ENCODE measurements at places on chromosomes 6 and 20.

DNA sequence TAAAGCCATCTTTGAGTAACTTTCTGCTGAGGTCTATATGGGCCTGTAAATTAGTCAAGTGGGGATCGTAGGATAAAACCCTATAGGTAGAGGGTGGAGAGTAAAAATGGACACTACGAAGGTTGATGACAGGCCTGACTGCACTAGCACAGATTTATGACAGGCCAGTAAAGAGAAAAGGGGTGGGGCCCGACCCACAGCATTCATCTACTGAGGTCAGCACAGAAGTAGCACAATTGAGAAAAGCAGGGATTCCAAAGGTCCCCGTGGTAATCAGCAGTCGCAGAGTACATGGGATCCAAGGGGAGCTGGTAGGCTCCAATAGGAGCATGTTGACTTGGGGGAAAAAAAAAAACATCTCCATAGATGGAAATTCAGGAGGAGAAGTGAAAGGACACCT, 660.4 kb downstream of the TFAP2A start:
- DNase-seq: no peak

DNA sequence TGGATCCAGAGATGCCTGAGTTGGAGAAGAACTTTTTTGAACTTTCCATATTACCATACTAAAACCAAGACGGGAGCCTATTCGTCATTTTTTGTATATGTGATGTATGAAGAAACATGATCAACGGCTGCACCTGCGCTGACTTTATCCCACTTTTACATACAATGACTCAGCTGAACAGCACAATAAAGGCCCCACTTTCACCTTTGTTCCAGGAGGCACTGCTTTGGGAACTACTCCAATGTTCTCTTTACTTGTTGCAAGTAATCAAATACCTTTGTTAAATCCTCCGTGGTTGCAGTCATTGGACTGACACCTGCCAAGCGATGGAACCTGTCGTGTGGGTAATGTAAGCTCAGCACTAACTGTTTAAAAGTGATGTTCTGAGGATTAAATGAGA, 17.3 kb upstream of the BTN3A2 start:
- no peak for DNase-seq

GRCh38 chr6:71402096-71402495, 113.5 kb downstream of the OGFRL1 start:
- DNase-seq: no peak

DNA sequence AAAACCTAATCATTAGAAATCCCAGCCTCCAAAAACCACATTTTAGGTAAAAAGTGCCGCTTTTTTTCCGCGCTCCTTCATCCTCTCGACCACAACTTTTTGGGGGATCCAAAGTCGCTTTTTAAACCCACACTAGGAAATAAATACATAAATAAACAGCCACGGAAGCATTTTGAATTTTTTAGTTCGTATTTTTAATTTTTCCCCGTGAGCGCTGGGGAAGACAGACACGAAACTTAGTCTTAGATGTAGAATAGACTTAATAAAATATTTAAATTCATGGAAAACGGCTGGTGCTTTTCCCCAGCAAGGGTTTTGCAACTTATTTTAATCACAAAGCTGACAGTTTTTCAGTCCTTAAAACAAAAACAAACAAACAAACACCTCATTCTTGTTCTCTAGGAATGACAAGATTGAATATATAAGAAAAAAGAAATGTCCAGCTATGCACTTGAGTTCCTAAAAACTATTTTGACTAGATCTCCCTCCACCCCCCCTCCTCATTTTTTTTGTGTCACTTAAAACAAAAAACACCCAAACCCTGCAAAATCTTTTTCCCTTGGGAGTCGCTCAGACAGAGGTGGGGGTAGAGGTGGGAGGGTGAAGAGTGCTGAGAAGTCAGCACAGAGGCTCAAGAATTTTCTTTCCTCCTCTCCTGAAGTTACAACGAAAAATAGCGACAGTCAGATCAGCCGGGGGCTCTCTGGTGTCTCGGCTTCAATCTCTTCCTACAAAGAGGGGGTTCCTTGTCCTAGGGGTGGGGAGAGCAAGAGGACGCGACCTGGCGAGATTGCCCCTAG, 43.4 kb upstream of the SUPT3H start:
- DNase-seq: no peak

DNA sequence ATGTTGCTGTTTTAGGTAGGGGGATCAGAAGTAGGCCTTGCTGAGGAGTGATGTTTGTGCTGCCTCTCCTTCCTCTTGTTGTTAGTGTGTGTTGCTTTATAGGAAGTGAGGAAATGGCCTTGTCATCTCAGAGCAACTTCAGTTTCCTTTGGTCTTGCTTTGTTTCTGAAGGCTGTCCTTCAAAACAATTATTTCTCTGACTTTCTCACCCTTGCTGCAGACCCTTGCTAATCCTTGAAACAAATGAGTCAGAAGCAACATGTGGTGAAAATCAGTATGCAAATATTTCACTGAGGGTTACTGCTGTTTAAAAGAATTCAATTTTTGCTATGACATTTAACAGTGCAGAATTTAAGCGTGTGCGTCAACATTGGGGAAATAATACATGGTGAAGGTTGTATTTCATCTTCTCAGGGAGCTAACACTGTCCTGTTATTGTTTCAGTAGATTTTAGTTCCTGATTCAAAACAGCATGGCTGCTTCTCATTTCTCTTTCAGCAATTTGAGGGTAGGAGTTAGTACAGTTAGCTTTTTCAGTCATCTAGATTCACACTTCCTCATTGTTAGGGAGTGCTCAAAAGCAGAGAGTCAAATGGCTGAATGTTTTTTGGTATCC, 13.8 kb downstream of the RNF144B start:
- DNase-seq: no peak

DNA sequence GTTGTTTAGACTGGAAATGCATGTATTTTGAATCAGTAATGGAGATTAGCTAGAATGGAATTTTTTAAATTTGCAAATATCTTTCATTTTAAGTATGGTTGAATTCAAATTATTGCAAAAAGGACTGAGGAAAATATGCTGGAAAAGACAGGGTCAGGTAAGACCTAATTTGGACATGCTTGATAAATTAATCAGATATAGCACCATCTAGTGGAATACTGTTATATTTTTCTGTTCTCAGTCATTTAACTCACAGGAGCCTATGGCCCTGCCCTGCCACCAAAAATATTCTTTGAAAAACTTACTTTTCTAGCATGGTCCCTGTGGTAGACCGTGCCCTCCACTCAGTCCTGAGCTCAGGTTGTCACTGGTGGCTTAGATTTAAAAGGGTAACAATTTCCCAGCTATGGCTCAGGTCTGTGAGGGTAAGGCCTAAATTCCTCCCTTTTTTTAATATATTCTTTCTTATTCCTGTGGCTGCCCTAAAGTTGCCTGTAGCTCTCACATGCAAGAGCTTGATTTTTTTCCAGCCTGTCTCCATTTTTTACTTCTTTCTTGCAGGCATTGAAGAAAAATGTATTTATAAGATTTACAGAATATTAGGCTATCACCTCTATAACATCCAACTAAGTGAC, 25.3 kb upstream of the KIAA1586 start:
- no peak for DNase-seq

GRCh38 chr6:31243508-31243907, 28.4 kb downstream of the HLA-C start:
- no peak for DNase-seq

DNA sequence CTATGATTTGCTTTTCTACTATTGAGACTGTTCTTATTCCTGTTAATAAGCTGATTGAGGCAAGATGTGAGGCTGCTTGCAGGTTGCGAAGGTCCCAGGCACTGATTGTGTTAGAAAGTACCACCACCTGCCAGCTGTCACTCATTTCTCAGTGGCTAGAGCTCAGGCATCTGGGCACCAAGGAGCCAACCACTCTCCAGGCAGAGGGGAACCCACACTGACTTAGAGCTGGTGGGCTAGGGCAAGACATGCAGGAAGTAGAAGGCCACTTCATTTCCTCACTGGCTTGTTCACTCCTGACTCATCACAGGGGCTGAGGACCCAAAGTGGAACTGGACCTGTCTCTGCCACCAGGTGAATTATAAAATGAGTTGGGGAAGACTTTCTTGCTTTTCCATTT, 7.8 kb upstream of the DLL1 start:
- no peak for DNase-seq

GRCh38 chr6:148565930-148566663, 180.7 kb upstream of the UST start:
- no peak for DNase-seq

DNA sequence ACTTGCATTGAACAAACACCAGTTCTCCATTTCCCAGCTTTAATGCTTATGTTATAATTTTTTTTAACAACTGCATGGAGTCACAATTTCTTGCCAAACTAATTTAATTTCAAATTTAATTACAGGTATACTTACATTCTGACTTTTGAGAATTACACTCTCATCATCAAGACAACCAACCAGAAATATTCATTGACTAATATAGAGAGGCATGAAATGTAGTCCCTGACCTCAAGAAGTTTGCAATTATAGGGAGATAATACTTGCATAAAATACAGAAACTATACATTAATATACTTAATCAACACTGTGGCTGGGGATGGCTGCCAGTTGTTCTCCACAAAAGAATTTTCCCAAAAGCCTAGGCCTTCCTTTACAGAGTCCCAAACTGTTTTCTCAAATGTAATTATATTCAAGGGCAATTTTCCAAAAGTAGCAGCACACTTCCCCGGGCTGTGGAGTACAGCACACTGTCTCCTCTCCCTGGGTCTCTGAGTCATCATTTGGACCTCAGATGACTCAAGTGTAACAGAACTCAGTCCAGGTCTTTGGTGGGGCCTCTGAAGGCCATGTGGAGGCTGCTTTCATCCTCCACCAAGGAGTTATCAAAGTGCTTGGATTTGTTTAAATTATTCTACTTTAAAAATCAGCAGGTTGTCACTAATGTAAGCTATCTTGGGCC, 114.1 kb downstream of the KIF16B start:
- no peak for DNase-seq

- DNase-seq: no peak
These were observed 92.3 kb downstream of the RFX6 start for GRCh38 chr6:116969211-116969863.

DNA sequence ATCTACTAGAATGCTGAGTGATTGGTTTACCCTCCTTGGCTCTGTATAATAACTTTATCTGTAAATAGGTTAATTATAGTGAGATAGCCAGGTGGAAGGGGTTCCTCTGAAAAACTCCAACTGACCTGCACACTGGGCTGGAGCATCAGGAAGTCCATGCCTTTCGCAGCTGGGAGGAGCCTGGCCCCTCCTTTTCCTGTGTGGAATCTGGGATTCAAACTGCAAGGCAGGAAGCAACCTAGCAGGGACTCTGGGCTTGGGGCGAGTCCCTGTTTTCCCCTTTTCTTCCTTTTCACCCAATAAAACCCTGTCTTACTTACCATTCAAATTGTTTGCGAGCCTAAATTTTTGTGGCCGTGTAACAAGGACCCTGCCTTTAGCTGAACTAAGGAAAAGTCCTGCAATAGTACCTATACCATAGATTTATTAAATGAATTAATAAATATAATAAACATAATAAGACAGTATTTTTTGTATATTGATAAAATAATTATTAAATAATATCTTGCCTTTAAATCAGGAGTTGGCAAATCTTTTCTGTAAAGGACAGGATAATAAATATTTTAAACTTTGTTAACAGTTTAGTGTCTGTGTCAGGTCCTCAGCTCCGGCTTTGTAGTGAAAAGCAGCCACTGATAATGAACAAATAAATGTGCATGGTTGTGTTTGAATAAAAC, 406.2 kb upstream of the MMS22L start:
- no peak for DNase-seq

Data from stimulated activated CD8-positive, alpha-beta memory T cell treated with anti-CD3 and anti-CD28 coated beads, Interleukin-15, amount 100 ng/mL, for 4 hours (primary cell).